H1 (cell line): ENCODE measurements at places on chromosomes 1 and 21. TPM values are rescaled to one million over a fixed set of nuclear protein-coding genes. Genes with fewer than 3 reads are reported as not detected.

DNA sequence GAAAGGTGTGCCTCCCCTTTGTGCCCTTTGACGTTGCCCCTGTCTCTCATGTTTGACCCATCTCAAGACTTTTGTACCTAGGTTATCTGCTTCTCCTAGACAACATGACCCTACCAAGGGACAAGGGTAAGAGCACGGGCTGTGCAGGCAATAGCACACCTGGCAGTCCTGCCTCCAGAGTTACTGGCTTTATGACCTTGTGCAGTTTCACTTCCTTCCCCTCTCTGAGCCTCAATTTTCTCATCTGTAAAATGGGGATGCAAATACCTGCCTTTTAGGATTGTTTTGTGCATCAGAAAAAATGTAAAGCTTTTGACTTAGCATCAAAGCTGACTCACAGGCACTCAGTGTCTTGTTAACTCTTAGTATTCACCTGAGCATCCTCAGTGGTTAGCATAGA is 36.4 kb downstream of the ELK4 start:
- DNase-seq: no peak

GRCh38 chr1:220892997-220893700 is 13.9 kb downstream of the HLX start:
- DNase-seq: peak; percentile 59

- no peak for DNase-seq
These were observed 182.1 kb upstream of the DMRTA2 start for GRCh38 chr1:50605186-50605875.

- no peak for DNase-seq
These were observed 417.6 kb downstream of the PTPRU start for GRCh38 chr1:29653886-29654450.

GRCh38 chr21:15842565-15842880 is 112.7 kb downstream of the USP25 start:
- no peak for DNase-seq

- no peak for DNase-seq
These were observed 533.3 kb downstream of the PTBP2 start for GRCh38 chr1:97254731-97255463.

GRCh38 chr1:204859861-204860267 is 10.8 kb upstream of the NFASC start:
- DNase-seq: no peak

DNA sequence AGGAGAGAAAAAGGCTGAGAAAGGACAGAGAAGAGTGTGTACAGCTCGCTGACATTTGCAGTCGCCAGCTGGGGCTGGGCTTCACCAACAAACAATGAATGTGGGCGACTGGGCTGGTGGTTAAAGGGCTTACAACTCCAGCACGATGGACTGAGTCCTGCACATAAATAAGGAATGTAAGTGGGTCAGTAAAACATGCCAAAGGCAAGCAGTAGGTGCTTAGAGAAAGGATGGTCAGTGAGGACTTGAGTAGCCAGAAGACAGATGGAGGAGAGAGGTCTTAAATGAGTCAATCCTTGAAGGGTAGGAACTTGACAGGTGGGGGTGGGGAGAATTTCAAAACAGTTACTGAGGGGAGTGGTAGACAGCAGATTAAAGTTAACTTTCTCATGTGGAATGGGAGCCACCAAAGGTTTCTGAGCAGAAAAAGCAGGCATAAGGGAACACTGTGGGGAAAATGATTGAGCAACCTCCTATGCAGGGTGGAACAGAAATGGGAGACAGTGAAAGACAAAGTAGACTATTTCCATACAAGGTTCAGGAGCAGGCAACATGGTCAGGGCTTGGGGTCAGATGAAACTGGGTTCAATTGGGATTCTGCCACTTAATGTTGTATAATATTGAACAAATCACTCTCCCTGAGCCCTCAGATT is 37.4 kb downstream of the GADD45A start:
- DNase-seq: no peak

- no peak for DNase-seq
These were observed 616.8 kb downstream of the RWDD3 start for GRCh38 chr1:95850763-95851162.

CLEC20A gene
- total RNA-seq: not detected in 2 replicates

TMCO4 gene
- total RNA-seq: 3.0 and 3.1 TPM in 2 replicates

PPFIA4 gene
- 7.0 and 9.9 TPM in 2 replicates for total RNA-seq

REN gene
- total RNA-seq: not detected in 2 replicates

TEX38 gene
- not detected in 2 replicates for total RNA-seq

NTMT2 gene
- total RNA-seq: 0.67 TPM in 1 of 2 replicates, not detected in the other
